A673 (cell line): ENCODE measurements at places on chromosomes 16 and 17.

- no peak for DNase-seq
Measured at GRCh38 chr16:72404299-72404698, 232.3 kb upstream of the PMFBP1 start.

- DNase-seq: no peak
Measured at GRCh38 chr17:60960398-60961065, 282.9 kb downstream of the BCAS3 start.

GRCh38 chr17:2396192-2396567 is 4.7 kb downstream of the MNT start:
- DNase-seq: no peak

DNA sequence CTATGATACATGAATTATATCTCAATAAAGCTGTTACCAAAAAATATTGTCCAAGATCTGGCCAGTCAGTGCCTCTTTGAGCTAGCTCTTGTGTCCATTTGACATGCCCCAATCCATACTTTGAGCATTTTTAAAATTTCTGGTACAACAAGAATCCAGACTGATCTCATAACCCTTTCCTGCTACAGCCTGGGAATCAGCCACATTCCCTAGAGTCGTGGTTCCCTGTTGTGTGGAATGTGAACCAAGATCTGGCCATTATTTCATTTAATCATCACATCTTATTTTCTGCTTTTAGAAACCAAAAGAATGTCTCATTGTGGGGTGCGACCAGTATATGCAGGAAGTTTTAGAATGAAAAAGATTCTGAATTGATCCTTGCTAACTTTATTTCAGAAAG is 34.3 kb upstream of the RPRML start:
- no peak for DNase-seq

GRCh38 chr16:74463888-74464287 is 42.6 kb upstream of the CLEC18B start:
- DNase-seq: no peak

DNA sequence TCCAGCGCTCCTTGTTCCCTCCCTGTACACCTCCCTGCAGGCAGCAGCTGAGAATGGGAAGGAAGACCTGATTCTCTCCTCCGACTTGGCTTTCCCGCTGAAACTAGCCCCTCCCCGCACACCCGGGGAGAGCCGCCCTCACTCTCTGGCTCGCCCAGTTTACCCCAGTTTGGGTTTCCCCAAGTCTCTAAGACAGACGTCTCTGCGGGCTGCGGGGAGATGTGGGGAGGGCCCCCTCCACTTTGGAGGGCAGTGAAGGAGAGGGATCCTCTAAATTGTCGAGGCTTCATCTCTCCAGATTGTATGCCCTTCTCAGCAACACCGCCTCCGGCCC is 797 bp downstream of the GRB7 start:
- DNase-seq: no peak

GRCh38 chr17:15502369-15503112 is 35.1 kb upstream of the CDRT4 start:
- peak; percentile 84 for DNase-seq

DNA sequence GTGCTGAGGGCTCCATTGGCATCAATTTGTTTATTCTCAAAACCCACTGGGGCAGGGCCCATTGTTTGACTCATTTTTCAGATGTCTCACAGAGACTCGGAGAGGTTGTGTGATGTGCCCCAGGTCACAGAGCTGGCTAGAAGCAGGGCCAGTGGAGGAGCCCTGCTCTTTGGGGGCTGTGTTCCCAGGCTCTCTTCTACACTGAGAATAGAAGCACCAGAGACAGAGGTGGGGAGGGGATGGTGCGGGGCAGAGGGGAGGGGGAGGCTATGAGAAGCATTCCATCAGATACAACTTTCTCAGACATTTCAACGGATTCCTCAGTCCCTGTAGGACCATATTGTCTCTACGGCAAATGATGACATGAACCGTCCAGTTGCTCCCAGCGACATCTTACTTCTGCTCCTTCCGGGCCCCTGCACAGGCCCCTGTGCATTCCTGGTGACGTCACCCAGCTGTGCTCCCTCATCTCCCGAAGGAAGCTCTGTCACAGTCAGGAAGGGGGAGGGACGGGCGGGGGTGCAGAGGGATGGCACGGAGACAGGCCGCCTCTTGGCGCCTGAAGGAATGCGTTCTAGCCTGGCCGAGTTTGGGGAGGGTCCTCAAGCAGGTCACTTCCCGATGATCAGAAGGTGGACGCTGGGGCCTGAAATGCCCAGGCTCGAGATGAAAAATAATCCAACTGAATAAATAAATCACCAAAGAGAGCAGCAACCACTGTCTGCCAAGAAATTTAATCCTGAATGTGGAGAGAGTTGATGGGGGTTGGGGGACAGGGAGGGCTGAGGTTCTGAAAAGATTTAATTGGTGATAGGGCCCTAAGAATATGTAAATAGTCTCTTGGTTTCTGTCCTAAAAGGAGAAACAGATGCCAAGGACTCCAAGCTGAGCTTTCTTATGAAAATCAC is 114.1 kb downstream of the NOG start:
- DNase-seq: peak; percentile 18

GRCh38 chr16:1378804-1379303 is 27.1 kb downstream of the GNPTG start:
- DNase-seq: peak; percentile 54

DNA sequence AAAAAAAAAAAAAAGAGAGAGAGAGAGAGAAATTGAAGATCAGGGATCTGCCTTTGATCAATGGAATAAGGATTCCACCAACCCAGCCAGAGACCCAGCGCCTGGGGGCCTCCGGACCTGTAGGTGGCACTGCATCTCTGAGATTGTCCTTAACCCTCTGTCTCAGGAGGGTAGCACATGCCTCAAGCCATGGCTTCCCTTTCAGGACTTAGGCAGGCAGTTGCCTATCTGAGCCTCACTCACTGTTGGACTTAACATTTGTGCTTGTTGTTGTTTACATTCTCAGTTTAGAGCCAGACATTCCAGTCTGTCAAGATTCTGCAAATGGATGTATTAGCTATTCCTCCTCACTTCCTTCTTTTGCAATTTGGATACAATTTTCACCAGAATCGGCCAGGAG is 5.1 kb upstream of the SCNN1B start:
- DNase-seq: peak; percentile 53

- no peak for DNase-seq
Measured at GRCh38 chr17:63279498-63280230, 166.4 kb downstream of the CYB561 start.

DNA sequence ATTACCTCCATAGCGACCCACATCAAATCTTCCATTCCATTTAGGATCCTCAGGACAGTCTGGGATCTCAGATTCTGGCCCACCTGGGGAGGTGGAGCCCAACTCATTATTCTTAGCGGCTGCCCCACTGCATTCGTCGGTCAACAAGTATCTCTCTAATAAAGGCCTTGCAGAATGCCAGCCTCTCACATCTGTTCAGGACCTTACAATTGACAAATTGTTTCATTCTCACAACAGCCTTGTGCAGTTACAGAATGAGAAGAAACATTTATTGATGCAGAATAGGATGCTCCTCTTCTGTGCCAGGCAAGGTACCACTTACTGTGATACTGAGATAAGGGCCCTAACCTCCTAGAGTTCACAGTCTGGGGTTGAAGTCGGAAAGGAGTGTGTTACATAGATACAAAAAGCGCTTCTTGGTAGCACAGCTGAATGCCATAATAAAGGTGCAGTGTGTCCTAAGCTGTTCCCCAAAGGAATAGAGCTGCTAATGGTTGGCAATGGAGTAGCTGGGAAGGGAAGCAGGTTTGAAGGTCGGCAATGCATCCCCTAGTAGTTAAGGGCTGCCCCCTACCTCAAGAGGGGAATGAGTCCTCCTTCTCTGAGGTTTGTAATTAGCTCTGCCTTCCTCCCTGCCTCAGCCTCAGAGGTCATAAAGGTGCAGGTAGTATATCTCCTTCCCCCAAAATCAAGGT is 2.3 kb upstream of the MPP2 start:
- DNase-seq: no peak

DNA sequence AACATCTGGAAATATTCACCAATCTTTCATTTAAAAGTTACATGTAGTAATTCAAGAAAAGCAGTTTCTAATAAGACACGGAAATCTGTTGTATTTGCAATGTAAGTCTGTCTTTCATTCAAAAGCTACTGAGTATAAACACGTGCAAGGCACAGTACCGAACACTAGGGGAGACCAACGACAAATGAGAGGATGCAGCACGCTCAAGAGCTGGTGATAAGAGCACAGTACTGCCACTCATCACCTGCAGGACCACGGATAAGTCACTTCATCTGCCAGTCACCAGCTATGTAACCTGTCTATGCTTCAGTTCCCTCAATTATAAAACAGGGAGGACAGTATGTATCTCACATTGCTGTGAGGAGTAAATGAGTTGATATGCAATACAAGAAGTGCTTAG is 67.1 kb downstream of the CLEC18A start:
- peak; percentile 41 for DNase-seq

DNA sequence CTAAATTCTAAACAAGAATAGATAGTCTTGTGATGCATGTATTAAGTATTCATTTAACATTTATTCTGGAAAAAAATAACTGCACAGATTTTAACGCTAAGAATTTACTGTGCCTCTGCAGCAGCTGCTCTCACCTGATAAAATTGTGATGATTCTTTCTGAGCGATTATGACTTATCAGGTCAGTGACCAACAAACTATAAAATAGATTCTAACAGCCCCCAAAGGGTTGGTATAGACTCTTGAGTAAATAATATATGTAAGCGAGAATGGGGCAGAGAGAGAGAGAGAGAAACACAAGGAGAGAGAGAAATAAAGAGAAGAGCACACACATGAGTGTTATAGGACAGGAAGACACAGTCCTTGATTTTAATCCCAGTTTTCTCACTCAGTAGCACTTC is 144.4 kb downstream of the SNX11 start:
- DNase-seq: no peak

DNA sequence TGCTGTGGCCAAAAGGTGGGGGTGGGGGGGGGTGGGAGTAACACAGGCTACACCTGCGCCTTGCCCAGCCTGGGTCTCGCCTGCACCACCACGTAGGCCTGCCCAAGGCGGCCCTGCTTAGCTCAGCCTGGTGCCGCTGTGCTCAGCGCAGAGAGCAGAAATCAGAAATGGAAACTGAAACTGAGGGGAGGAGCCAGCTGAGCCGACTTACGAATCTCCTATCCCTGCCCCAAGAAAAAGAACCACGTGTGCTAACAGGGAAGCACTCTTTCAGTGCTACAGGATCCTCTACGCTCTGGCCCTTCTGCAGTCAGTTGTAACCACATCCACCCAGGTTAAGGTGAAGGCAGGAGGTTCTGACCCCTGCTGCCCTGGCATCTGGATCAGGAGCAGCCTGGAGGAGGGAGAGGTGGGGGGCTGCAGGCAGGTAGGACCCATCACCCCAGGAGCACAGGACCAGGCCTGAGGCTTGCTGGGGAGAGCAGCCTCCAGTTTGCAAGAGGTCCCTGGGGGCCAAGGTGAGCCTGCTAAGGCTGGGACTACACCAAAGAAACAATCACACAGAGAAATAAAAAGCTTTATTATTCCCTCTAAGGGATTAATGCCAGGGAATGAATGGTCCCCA is at the start of gene DHX58:
TSS of gene DHX58 (minus strand) at position 163 of the 625 bp plus-strand sequence. CDS start 822 bp downstream, outside the sequence.
- peak; percentile 76 for DNase-seq

DNA sequence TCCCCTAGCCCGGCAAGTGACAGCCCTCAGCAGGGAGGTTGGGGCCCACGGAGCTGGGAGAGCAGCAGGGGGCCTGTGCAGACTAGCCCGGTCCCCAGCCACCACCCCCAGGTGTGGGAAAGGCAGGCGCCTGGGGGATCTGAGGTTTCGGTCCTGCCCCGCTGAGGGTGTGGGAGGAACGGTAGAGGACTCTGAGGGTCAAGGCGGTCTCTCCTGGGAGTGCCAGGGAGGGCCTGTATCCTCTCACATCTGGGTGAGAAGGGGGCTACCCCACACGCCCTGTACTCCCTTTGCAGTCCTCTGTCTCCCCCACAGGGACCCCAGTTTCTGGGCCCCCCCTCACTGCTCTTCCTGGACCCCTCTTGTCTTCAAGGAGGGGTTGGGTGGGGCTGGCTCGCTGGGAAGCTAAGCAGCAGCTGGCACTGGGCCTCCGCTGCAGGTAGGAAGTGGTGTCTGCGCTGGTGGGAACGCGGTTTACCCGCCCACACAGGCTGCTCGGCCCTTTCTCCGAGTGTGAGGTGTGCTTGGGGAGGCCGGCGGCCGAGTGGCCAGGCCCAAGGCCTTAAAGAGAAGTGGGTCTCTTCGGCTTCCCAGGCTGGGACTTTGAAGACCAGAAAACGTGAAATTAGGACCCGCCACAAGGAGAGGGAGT is 15.4 kb downstream of the CD7 start:
- DNase-seq: no peak

GRCh38 chr17:68624381-68624780 is 23.2 kb upstream of the FAM20A start:
- DNase-seq: no peak

DNA sequence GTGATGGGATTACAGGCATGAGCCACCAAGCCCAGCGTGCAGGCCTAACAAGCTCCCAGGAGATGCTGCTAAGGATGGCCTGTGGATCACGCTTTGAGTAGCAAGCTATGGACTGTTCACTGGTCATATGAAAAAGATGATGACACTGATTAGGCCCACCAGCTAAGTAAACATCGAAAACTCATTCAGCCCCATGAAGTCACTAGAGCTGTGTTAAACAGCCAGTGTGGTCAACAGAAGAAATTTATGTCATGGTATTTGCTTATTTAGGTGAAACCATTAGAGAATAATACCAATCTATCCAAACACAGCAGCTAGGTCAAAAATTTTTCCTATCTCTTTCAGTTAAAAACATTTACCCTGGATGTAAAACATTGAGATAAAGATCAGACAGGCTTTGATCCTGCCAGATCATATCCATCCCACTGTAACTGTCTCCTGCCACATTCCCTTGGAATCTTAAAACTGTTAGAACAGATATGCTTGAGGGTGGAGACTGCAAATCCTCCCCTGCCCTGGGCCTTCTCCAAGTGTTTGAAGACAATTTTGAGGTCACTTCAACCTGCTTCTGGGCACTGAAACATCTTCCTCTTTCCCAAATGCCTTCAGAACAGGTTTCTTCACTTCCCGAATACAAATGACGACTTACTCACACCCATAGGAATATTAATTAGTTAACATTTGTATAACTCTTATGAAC is 30.9 kb downstream of the HOXB1 start:
- no peak for DNase-seq

- DNase-seq: no peak
Measured at GRCh38 chr16:73725156-73725555, 571.5 kb upstream of the PSMD7 start.

- DNase-seq: no peak
Measured at GRCh38 chr17:28973425-28973824, 22.1 kb upstream of the PHF12 start.

- no peak for DNase-seq
Measured at GRCh38 chr17:3557768-3558583, at the start of gene TRPV3. TRPV3 (minus strand) TSS chr17:3557812; CDS start chr17:3554850, 2,962 bp downstream.

GRCh38 chr16:66619534-66620428 is 15.3 kb downstream of the CMTM3 start:
- peak; percentile 60 for DNase-seq
